ENCODE measurements at places on chromosomes 13 and 19.

DNA sequence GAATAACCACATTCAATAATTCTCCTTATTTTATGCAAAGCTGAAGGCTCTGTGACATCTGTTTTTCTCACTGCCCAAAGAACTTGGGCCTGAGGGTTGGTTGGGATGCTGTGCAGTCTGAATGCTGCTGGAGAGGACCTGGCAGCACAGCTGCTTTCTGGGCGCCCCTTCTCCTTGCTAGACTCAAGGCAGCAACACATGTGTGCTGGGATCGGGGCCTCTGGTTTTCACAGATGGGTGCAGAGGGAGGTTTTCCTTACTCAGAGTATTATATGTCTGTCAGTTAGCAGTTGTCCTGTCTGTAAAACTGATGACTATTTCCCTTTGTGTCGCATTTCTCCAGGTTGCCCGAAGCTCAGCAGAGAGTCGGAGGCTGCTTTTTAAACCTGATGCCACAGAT is 53.2 kb upstream of the TEX29 start:
- DNase-seq: no peak

- DNase-seq: peak; percentile 32
These were observed 32.3 kb upstream of the FGF9 start for GRCh38 chr13:21638319-21639282.

- no peak for DNase-seq
These were observed 2.4 kb downstream of the SMG9 start for GRCh38 chr19:43752287-43752875.

- DNase-seq: no peak
These were observed 166.8 kb downstream of the PDS5B start for GRCh38 chr13:32752997-32753606.

DNA sequence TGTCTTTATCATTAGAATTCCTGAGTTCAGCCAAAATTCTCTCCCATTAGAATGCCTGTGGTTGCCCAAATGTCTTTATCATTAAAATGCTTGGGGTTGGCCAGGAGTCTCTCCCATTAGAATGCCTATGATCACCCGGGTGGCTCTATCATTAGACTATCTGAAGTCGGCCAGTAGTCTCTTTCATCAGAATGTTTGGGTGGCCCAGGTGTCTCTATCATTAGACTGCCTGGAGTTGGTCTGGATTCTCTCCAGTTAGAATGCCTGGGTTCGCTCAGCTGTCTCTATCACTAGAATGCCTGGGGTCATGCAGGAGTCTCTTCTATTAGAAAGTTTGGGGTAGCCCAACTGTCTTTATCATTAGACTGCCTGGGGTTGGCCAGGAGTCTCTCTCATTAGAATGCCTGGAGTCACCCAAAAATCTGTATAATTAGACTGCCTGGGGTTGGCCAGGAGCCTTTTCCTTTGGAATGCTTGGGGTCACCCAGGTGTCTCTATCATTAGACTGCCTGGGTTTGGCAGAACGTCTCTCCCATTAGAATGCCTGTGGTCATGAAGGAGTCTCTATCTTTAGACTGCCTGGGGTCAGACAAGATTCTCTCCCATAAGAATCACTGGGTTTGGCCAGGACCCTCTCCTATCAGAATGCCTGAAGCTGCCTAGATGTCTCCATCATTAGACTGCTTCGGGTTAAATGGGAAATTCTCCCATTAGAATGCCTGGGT is 1478.3 kb downstream of the UQCRFS1 start:
- DNase-seq: no peak

- DNase-seq: no peak
These were observed 92.3 kb downstream of the TNFSF13B start for GRCh38 chr13:108361769-108362168.

GRCh38 chr13:26482451-26483197 is 74.9 kb upstream of the WASF3 start:
- peak; percentile 83 for DNase-seq

GRCh38 chr19:31537136-31537535 is 187.9 kb upstream of the TSHZ3 start:
- no peak for DNase-seq

DNA sequence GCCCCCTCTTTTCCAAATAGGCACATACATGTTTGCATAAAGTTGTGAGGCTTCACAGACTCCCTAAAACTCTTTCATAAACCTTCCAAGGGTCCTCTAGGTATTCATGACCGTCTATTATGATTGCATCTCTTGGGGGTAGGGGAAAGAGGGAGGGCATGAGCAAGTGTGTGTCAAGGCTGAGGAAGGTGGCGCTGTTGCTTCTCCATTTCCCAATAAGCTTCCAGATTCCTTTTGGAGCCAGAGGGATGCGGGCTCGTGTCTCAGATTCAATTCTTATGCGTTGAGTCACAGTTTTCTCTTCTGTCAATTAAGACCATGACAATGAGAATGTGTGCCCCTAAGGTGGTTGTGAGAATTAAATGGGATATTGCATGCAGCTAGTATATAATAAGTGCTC is 51.0 kb upstream of the CYP2A7 start:
- DNase-seq: peak; percentile 40

DNA sequence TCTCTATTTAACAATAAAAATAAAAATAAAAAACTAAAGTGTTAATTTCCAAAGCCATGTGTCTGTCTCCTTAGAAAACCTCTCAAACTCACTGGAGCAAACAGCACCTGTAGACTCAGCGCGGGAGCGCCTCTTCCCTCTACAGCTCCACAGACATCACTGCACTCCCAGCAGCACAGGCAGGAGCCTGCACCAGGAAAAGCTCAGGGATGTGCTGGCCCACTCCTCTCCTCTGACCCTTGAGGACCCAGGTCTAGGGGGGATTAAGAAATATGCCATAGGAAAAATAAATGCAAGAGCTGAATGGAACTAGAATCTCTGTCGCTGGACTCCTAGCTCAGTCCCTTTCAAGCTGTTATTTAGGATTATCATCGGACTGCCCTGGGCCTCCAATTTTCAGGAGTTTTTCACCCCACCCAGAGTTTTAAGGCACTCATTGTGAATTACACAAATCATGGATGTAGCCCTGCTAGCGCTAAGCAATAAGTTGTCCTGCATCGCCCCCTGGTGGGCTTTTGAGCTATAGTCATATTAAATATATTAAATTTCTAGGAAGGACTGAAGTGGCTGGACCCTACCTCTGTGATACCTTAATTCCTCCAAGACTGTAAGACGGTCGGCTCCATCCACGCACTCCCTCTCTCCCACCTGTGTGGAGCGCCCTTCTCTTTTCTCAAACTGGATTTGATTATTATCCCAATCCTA is 333.9 kb downstream of the UQCRFS1 start:
- peak; percentile 93 for DNase-seq

- peak; percentile 88 for DNase-seq
These were observed 14.7 kb downstream of the SMARCA4 start for GRCh38 chr19:10975374-10976130.

All from fibroblast of the aortic adventitia (primary cell).